ENCODE measurements at places on chromosomes 2 and 18.
A peak's percentile ranks its signal among the peaks of the same experiment; 100 is the strongest.

- peak; percentile 16 for DNase-seq
Observed at GRCh38 chr18:69401226-69401971, 711 bp downstream of the DOK6 start.

- no peak for DNase-seq
Observed at GRCh38 chr18:28068207-28068606, 108.7 kb downstream of the CDH2 start.

GRCh38 chr18:52289392-52289791 lies 50.6 kb upstream of the DCC start:
- DNase-seq, result no peak

DNA sequence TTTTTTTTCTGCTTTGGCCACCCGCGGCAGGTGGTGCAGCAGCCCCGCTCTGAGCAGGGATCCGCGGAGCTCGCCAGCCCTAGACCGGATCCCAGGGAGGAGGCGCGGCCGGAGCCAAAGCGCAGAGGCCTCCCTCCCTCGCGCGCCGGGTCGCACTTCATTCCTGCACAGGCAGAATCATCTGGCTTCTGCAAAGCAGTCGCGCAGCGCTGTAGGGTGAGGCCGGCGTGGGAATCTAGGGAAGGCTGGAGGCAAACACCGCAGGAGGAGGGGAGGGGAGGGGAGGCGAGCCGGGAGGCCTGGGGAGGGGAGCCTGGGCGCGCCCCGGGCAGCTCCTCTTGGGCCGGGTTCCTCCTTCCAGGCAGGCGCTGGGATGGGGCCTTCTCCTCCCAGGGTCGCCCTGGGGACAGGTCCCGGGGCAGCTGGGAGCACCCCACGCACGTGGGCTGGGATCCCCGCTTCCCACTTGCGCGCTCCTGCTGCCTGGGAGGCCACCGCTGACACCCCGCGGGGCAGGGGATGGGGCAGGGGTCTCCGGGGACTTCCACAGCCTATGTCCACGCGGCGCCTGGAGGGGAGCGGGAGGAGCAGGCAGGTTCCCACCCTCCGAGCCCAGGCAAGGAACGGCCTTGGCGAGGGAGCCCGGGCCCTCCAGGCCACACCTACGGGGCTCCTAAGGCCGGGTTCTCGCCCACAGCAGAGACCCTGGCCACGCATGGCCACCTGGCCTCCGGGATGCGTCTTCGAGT lies 45.0 kb downstream of the MBP start:
- peak; percentile 65 for DNase-seq

GRCh38 chr2:135904341-135904989 lies 28.2 kb upstream of the MCM6 start:
- no peak for DNase-seq

DNA sequence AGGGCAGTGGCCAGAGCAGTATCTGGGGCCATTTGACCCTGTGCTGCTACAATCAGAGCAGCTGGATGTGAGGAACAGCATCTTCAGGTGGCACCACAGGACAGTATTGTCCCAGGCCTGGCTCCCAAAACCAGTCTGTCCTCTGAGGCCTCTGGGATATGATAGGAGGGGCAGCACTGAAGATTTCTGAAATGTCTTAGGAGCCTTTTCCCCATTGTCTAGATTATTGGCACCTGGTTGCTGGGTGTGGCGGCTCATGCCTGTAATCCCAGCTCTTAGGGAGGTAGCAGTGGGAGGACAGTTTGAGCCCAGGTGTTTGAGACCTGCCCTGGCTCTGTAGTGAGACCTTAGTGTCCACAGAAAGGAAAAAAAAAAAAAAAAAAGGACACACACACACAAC lies 270.6 kb upstream of the FBXO11 start:
- no peak for DNase-seq

GRCh38 chr18:50075772-50076171 lies 119.2 kb downstream of the MYO5B start:
- no peak for DNase-seq
